ENCODE measurements at places on chromosomes 16 and 17. TPM values are rescaled to one million over a fixed set of nuclear protein-coding genes. Genes with fewer than 3 reads are reported as not detected.

GRCh38 chr16:69166221-69166833 is 20.6 kb upstream of the SNTB2 start:
- no peak for DNase-seq

The PIK3R5 gene
- 1.1 TPM for total RNA-seq

The VMO1 gene
- total RNA-seq, result 8.2 TPM

GRCh38 chr16:6104428-6104827 is 1006.8 kb upstream of the EEF2KMT start:
- no peak for DNase-seq

DNA sequence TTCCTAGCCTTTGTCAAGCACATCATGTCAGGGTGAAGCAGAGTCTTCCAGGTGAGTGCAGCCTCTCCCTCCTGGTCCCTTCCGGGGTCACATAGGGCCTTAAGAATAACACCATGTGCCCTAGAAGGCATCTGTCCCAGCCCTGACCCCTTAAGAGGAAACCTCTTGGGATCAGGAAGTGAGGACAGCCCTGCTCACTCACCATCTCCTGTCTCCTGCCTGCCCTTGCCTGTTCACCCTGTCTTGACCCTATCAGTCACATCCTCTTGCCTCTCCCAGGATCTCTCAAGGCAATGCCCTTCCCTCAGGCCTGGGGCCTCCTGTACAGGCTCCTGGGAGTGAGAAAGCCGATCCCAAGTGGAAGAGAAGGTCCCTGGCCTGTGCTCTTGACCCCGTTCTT is 13.9 kb downstream of the MYL4 start:
- no peak for DNase-seq

The HEATR9 gene
- total RNA-seq, result not detected

All from muscle of leg (tissue), 16 donors.